Tibial nerve (tissue), 4 donors: ENCODE measurements at places on chromosomes 16 and 17. TPM values are rescaled to one million over a fixed set of nuclear protein-coding genes. Genes with fewer than 3 reads are reported as not detected.

The ZNF469 gene
- 1.8 TPM for total RNA-seq

GRCh38 chr17:50961282-50962220, 95.4 kb upstream of the TOB1 start:
- H3K4me1 ChIP-seq, result peaks cover 13% of the 10 kb centered on the region
- H3K36me3 ChIP-seq, result no peaks in the 10 kb centered on the region
- no peak for DNase-seq

DNA sequence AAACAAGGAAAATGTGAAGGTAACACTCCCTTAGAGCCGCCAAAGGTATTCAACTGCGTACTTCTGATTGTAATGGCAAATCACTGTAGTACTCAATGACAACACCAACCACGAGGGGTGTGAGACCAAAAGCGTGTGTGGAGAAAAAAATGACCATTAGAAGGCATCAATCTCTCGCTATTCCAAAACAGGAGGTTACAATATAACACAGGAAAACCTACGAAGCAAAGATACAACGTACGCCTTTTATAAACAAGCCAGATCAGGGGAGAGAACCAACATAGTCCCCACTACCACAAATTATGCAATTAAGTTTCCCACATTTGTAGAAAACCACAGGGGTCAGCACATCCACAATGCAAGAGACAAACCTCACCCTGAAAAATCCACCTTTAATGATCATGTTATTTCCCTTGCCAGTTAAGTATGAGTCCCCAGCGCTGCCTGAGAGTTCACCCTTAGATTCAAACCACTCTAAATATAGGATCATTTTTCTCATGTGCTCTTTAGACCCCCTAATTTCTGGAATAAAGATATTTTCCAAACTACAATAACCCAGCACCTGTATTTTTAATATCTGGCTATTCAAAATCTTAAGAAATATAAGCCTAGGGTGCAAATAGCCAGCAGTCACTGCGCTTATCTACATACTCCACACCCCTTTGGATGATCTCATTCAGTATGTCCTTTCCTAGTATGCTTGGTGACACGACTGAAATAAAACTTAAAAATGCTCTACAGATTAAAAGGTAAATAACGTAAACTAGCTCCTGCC, 12.4 kb downstream of the TEX14 start:
- no peaks in the 10 kb centered on the region for H3K27me3 ChIP-seq
- H3K27ac ChIP-seq, result no peak overlapping the region
- no peak for DNase-seq
- no peaks in the 10 kb centered on the region for H3K36me3 ChIP-seq
- H3K4me3 ChIP-seq, result no peak overlapping the region
- no peaks in the 10 kb centered on the region for H3K4me1 ChIP-seq

GRCh38 chr17:27259356-27259755, 34.6 kb upstream of the WSB1 start:
- H3K36me3 ChIP-seq, result no peaks in the 10 kb centered on the region
- no peak overlapping the region for H3K4me3 ChIP-seq
- DNase-seq, result no peak
- H3K27ac ChIP-seq, result no peak overlapping the region

The ANKFN1 gene
- total RNA-seq, result 6.5 TPM

The KRT39 gene
- total RNA-seq, result not detected

GRCh38 chr17:71329310-71330098, 791.3 kb upstream of the SOX9 start:
- no peaks in the 10 kb centered on the region for H3K27me3 ChIP-seq
- H3K36me3 ChIP-seq, result no peaks in the 10 kb centered on the region
- DNase-seq, result no peak
- no peak overlapping the region for H3K27ac ChIP-seq
- H3K4me1 ChIP-seq, result no peaks in the 10 kb centered on the region
- no peak overlapping the region for H3K4me3 ChIP-seq

DNA sequence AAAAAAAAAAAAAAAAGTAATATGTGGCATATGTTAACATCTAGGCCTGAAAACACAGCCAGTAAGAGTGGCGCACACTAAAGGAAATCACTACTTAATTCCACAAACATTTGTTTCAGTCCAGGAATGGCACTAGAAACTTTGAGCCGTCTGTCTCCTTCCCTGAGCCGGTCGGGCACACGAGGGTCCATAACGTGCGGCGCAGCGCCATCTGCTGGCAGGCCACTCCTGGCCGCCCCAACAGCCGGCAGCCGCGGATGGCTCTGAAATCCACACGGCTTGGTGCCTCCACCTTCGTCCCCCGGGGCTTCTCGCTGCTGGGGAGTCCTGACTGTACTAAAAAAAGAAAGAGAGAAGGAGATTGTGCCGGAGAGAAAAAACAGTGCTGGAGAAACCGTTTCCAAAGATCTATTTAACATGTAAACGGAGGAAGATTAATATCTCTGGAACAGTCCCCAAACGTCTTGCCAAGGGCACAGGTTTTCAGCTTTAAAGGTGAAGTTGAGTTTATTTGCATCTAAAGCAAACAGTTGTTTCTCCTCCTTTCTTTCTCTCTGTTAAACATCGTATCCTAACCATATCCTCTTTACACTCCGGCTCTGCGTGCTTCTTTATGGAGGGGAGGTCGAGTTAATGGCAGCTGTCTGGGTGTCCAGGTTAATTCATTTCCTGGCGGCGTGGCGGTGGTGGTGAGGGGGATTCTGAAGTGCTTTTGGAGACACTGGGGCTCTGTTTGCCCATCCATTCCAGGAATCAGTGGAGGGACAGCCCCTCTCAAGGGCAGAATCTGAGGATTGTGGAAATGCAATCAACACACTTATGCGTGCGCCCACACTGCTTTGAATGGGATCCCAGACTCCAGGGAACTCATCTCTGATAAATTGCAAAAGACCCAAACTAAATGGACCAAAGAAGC, 611.3 kb upstream of the SALL1 start:
- no peak overlapping the region for H3K4me3 ChIP-seq
- H3K27ac ChIP-seq, result no peak overlapping the region
- no peaks in the 10 kb centered on the region for H3K4me1 ChIP-seq
- no peaks in the 10 kb centered on the region for H3K27me3 ChIP-seq
- peak; percentile 64 for DNase-seq

DNA sequence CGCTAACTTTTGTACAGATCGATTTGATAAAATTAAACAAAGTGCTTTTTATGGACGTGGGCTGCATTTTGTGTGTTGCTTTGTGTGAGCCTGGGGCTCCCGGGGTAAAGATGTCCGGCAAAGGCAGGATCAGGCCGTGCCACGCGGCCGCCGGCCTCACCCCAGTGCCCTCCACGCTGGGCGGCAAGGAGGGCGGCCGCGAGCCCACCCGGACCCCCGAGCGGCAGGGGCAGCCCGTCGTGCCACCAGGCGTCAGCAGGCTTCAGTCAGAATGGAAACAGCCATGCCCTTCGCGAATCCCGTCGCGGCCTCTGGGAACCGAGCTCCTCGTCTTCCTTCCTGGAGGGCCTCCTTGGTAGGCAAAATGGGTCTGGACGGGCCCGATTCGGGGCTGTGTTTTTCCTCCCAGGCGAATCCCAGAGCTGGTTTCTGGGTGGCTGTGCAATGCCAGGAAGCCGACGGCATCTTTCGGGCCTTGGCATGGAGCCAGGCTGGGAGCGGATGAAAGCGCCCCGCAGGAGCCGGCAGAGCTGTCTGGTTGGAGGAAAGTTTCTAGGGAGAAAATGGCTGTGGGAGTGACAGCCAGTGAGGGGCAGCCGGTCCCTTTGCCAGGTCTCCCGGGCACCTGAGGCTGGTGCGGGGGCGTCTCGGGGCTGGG, 5.5 kb downstream of the SOX8 start:
- no peaks in the 10 kb centered on the region for H3K36me3 ChIP-seq
- no peak for DNase-seq
- H3K27ac ChIP-seq, result peak overlapping the region; percentile 57
- no peak overlapping the region for H3K4me3 ChIP-seq
- H3K4me1 ChIP-seq, result no peaks in the 10 kb centered on the region

The FA2H gene
- 31.6 TPM for total RNA-seq

- peaks cover 34% of the 10 kb centered on the region for H3K36me3 ChIP-seq
- H3K4me1 ChIP-seq, result no peaks in the 10 kb centered on the region
These were observed 27.9 kb downstream of the GABARAPL2 start for GRCh38 chr16:75593825-75594820.

The TRPV2 gene
- 18.9 TPM for total RNA-seq

- no peak overlapping the region for H3K4me3 ChIP-seq
- no peak for DNase-seq
- no peaks in the 10 kb centered on the region for H3K4me1 ChIP-seq
- H3K36me3 ChIP-seq, result no peaks in the 10 kb centered on the region
These were observed 18.4 kb downstream of the SMIM36 start for GRCh38 chr17:55492781-55493341.

DNA sequence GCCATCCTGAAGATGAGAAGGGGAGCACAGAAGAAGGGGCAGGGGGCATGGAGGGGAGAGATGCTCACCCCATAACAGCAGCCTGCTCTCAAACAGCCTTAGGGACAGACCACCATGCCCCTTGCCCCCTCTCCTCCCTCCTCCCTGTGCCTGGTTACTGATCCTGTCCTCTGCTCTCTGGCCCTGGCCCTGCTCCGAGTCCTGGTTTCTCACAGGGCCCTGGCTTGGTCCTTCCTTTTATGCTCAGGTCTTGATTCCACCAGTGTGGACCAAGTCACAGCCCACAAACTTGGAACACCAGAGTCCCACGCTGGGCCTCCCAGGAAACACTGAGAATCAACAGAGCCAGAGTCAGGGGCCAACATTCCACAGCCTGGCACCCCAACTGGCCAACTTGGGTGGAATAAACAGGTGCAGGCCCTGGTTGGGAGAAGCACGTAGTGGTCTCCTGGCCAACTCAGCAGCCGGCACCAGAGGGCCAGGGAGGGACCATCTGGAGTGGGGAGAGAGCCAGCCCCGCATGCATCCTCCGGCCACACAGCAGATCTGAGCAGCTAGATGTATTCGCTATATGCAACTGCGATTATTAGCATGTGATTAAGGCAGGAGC, 44.9 kb upstream of the CDC42EP4 start:
- H3K27ac ChIP-seq, result peak overlapping the region; percentile 57
- H3K36me3 ChIP-seq, result no peaks in the 10 kb centered on the region
- no peak for DNase-seq
- no peaks in the 10 kb centered on the region for H3K27me3 ChIP-seq

- no peak for DNase-seq
- no peaks in the 10 kb centered on the region for H3K27me3 ChIP-seq
- H3K27ac ChIP-seq, result no peak overlapping the region
- no peaks in the 10 kb centered on the region for H3K4me1 ChIP-seq
- H3K4me3 ChIP-seq, result no peak overlapping the region
These were observed 178.8 kb upstream of the CACNG3 start for GRCh38 chr16:24077292-24077691.

- H3K4me3 ChIP-seq, result peak within 1 kb of the TSS; percentile 45
- DNase-seq, result peak; percentile 9
- no peak within 1 kb of the TSS for H3K27ac ChIP-seq
These were observed at the start of gene OTOP2 for GRCh38 chr17:74924250-74924948. TSS of gene OTOP2 (plus strand) at chr17:74924273. CDS start at chr17:74924633, 360 bp downstream.

DNA sequence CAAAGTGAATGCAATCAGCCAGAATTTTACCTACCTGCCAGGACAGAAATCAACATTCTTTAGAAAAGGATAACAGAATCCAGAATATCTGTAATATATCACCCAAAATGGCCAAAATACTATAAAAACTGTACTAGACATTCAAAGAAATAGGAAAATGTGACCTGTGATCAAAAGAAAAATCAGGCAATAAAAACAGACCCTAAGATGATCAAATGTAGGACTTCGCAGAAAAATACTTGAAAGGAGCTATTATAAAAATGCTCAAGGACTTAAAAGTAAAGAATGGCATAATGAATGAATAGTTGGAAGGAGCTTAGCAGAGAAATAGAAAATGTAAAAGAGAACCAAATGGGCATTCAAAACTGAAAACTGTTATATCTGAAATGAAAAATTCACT, 4.1 kb downstream of the LPCAT2 start:
- H3K27me3 ChIP-seq, result no peaks in the 10 kb centered on the region
- no peaks in the 10 kb centered on the region for H3K4me1 ChIP-seq
- no peak overlapping the region for H3K27ac ChIP-seq

- H3K27me3 ChIP-seq, result no peaks in the 10 kb centered on the region
- H3K4me1 ChIP-seq, result no peaks in the 10 kb centered on the region
- DNase-seq, result no peak
- H3K4me3 ChIP-seq, result no peak overlapping the region
These were observed 31.7 kb downstream of the RPH3AL start for GRCh38 chr17:320809-321385.

DNA sequence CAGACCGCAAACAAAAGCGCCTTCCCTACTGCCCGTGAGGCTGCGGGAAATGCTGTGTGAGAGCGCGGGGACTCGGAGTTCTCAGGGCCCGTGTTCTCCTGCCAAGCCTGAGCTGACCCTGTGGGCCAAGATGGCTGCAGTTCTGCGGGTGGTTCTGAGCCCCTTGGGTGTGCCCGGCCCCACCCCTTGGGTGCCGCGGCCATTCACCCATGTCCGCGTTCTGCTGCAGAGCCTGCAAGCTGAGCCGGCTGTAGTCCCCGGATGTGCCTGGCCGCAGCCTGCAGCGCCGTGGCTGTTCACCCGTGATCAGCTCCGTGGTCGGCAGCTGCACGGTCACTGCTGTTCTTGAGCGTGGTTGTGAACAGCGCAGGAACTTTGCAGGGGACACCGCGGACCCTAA, 20.0 kb downstream of the ACSF3 start:
- no peak overlapping the region for H3K27ac ChIP-seq
- peaks cover 8% of the 10 kb centered on the region for H3K4me1 ChIP-seq
- H3K27me3 ChIP-seq, result no peaks in the 10 kb centered on the region
- no peak for DNase-seq
- H3K36me3 ChIP-seq, result peaks cover 85% of the 10 kb centered on the region

DNA sequence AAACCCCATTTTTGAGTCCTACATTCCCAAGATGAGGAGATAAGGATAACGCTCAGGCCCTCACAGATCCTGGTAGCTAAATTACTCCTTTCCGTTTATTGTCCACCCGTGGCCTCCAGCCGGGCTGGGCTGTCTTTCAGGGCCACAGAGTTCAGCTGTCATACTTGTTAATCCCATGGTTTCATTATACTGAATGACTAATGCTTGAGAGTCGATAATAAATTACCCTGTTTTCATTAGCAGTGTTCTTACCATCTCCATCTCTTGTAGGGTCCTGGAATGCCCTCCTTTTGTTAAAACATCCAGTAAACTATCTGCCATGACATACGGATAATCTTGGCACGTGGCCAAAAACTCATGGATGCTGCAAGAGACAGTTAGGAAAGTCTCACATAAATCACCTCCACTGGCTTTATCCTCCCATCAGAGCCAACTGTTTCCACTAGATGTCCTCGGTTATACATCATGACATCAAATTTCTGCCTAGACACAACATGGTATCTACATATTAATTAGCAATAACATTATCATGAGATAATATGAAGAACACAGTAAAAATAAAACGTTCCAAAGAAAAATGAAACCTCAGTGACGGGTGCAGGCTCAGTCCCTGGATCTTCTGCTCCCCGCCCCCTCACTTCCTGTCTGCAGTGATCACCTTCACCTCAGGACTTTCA, 45.3 kb downstream of the BRD7 start:
- no peak overlapping the region for H3K4me3 ChIP-seq
- peaks cover 4% of the 10 kb centered on the region for H3K36me3 ChIP-seq
- H3K4me1 ChIP-seq, result no peaks in the 10 kb centered on the region

The ADAM11 gene
- 2.7 TPM for total RNA-seq

The SLC2A4 gene
- total RNA-seq, result 6.7 TPM

The COPS3 gene
- 58.8 TPM for total RNA-seq

The TUBB3 gene
- total RNA-seq, result 12.0 TPM
